ENCODE measurements at places on chromosomes 3 and 15.

GRCh38 chr15:77649610-77650009 is 16.9 kb upstream of the LINGO1 start:
- DNase-seq, result no peak

GRCh38 chr3:107938143-107938542 is 152.7 kb downstream of the CD47 start:
- no peak for DNase-seq

DNA sequence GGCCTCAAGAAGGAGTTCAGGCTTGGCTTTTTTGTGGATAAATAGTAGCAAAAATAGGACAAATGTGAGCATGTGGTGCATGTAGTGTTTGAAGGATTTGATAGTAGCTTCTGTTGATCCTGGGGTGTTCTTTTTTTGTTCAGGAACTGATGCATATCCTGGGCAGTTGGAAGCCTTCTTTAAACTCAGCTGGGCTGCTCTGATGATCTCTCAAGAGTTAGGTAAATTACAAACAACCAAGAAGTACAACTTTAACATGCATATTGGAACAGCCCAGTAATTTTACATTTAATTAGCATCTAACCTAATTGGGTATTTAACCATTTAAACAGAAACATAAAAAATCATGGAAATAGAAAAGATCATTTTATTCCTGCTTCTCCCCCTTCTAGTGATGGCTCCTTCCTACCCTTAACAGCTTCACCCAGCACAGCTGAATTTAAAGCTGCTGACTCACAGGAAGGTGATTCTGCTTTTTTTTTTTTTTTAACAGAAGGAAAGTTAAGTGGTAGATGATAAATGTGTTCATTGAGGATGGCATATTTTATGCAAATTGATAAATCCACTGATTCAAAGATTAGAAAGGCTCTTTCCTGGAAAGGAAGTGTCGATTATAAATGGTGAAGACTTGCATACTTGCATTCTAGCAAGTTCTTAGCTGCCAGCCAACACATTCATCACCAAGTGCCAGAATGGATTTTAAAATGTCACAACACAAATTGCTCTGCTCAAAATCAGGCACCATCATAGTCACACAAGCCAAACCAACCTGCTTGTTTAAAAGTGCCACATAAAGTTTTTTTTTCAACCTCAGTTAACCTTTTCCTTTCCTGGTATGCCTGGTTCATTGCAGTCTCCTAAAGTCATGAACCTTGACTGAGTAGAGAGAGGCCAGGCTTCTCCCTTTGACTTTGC is 20.0 kb downstream of the SLC35G2 start:
- DNase-seq, result no peak

DNA sequence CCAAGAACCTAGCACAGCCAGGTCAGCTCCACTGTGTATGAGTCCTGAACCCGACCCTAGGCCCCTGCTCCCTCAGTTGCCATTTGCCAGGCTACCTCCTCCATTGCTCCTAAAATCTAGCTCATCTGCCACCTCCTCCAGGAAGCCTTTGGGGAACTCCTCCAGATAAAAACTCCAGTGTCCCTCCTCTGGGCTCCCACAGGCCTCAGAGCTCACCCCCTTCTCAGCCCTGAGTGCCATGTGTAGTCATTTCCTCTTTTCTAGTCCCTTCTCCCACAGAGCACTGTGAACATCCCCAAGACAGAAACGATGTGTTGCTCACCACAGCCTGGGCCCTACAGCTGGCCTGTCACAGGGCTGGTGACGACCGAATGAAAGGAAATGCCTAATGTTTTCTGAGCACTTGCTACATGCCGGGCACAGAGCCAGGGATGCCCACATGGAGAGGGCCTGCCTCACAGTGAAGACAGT is 61.0 kb downstream of the IQSEC1 start:
- DNase-seq, result no peak

DNA sequence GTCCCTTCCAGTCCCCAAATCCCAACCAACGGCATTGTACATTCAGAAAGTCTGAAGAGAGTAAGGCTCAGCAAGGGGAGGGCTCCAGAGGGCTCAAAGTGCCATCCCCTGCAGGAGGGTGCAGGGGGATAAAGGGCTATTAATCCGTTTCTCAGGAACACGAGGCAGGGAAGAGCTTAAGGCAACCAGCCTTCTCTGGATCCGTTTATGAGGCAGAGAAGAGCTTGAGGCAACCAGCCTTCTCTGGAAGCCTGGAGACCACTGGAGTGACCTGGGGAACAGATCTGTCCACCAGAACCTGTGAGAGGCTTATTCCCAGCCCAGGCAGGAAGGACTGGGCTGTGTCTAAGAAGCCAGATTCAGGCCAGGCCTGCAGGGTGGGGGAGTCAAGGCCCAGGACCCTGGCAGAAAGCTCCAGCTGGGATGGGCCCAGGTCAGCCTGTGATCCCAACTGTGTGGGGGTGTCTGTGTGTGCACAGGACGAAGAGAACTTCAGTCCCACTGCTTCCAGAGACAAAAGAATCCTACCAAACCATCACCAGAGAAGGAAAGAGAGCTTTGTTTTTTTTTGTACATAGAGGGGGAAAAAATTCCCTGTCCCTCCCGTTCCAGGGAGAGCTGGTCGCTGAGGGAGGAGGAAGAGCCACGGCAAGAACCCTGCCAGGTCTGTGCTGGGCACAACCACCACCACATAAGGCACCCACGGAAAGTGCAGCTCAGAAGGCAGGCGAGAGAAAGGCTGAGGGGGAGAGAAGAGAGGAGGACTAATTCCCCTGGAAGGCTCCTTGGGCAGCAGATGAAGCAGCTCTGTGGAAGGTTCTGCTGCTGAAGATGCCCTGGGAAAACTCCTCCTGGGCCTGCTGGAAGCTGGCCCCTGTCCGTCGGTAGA is 1.6 kb upstream of the ULK3 start:
- no peak for DNase-seq

DNA sequence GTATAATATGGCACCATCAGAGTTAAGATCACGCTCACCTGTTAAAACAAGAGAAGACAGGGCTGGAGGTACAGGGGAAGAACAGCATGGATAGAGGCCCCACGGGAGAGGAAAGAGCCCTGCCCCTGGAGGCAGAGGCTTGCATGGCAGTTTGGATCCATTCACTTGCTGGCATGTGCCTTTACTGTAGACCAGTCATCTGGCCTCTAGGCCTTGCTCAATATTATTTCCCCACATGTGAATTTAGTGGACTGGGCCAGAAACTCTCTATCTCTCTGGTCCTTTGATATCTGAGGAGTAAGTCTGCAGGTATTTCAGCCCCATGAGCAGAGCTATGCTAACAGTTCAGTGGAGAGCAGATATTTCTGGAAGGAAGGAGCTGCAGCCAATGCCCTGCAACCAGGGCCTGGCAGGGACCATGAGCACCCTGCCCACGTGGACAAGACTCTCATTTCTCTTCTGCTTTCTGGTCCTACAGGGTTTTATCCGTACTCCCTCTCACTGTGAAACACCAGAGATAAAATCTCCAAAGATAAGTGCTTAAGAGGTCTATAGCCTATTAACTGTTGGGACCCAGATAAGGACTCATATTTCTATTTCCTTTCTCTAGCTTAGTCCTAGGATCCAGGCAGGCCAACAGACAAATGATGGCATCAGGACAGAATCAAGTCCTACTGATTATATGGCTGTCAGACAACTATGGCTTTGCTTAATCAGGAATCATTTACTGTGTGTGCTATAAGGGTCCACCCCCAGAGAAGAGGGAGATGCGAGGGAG is 65.0 kb downstream of the CLDN11 start:
- DNase-seq, result no peak

Measured in activated CD4-positive, alpha-beta T cell treated with anti-CD3 and anti-CD28 coated beads for 1 hour (primary cell).